ENCODE measurements at places on chromosomes 3 and 15.

GRCh38 chr15:43274136-43274535 lies 7.4 kb upstream of the TGM5 start:
- no peak for DNase-seq

DNA sequence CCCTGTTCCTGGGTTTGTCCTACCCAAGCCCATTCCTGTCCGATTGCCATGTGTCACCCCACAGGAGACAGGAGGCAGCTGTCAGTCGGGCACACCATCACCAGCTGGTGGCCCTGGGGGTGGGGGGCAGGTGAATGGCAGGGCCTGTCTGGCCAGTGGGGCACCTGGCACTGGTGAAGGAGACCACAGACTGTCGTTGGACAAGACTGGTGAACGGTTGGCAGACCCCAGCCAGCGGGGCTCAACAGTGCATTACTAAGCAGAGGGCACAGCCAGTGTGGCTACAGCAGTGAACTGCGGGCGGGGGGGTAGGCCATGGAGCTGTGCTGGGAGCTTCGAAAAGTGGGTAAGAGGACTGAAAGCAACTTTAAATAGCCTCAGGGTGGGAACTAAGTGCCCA lies 2.1 kb downstream of the SEMA7A start:
- no peak for DNase-seq

DNA sequence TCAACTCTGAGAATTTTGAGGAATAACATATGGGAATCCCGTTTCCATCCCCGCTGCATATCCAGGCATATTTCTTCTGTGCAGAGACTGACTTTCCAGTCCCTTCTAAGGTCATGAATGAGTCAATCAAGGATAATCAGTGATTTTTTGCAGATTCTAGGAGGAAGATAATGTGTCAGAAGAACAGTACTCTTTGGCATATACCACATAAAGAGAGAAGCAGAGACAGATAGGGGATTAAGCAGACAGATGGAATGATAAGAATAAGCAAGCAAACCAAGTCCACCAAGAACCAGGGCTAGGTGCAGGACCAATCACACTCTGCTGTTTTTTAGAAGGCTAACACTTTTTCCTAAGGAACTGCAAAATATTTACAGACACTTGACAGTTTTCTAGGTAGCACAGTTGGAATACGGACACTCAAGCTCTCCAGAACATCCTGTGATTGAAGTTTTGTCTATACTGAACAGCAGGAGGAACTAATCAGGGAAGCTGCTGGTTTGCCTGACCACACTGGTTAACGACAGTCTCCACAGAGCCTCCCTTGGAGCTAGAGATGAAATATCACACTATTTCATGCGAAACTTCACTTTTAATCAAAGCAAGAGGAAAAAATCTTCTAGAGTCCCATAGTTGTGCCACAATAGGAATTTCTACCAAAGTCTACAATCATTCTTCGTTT lies 450.0 kb upstream of the KCNMB2 start:
- DNase-seq, result no peak

DNA sequence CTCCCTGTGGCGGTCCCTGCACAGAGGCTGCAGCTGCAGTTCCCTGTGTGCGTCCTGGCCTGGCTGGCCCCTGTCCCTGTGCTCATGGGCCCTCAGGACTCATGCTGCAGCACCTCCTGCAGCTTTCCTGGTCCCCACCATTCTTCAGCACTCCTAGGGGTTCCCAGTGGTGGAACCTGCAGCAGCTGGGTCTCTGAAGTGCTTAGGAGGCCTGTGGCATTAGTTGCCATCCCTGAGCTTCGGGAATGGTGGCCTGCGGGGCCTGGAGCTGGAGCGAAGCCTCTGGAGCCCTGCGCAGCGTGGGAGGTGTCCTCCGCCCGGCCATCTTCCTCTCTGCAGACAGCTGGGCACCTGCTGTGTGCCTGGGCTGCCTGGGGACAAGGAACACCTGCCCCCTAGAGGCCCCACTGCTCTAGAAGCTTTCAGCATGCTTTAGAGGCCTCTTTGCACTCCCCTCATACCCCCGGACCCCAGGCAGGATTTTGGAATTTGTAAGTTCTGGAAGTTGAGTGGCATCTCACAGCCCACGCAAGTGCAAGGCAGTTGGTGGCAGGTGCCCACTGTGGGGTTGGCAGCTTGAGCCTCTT lies 13.1 kb downstream of the PLXNA1 start:
- DNase-seq, result no peak

DNA sequence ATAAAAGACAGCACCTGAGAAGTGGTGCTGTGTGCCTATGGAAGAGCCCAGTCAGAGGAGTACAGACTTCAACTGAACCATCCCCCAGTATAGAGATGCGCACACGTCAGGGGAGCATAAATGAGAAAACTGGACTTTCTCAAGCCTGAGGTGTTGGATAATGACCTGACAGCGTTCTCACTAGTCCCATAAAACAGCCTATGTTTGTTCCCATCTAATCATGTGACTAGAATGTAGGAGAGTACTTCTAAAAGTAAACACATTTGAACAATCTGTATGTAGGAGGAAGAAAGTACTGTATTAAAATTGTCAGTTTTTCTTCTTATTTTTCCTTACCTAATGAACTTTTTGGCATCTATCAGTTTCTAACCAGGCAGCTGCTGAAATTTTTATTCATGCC lies 498.9 kb downstream of the CNTN4 start:
- DNase-seq, result no peak

DNA sequence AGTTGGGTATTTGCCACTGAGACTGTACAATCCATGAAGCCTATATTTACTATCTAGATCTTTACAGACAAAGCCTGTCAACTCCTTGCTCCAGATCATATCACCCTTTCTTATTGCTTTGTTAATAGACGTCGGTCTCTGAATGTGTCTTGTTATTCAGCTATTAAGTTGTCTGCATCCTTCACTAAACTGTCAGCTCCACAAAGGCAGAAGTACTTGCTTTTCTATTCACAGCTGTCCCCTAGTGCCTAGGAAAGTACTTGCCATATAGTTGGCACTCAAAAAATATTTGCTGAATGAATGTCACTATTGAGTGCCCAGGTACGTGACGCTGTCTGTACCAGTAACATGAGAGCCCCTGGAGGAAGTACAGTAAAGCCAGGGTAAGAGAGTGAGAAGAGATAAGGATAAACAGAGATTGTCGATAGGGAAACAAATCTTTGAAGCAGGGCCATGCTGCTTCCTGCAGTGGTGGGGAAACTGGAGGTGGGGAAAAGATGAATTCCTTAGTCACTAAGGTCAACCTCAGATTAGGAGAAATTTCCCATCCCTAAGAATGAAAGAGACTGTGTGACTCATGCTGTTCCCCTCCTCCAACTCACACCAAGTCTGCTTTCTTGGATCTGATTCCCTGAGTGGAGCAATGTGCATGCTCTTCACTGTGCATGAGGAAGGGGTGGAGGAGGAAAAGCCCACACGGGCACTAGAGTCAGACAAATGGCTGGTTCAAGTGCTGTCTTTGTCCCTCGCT lies 36.3 kb downstream of the PRICKLE2 start:
- DNase-seq, result no peak

- DNase-seq, result no peak
These were observed 14.5 kb downstream of the ZNF609 start for GRCh38 chr15:64474846-64475245.

GRCh38 chr3:14440168-14440518 lies 37.7 kb downstream of the SLC6A6 start:
- no peak for DNase-seq

GRCh38 chr15:23035964-23036566 lies 3.3 kb downstream of the TUBGCP5 start:
- peak; percentile 27 for DNase-seq

GRCh38 chr3:59481776-59482400 lies 432.1 kb upstream of the CFAP20DC start:
- DNase-seq, result no peak

DNA sequence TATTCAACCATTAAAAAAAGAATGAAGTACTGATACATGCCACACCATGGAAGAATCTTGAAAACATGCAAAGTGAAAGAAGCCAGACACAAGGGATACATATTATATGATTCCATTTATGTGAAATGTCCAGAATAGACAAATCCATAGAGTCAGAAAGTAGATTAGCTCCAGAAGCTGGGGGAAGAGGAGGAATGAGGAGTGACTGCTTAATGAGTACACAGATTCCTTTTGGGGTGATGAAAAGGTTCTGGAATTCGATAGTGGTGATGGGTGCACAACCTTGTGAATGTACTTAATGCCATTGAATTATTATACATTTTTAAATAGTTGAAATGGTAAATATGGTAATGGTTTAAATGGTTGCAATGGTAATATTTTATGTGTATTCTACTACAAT lies 90.6 kb upstream of the SPATA12 start:
- no peak for DNase-seq

GRCh38 chr3:39124876-39125840 lies 17.7 kb downstream of the TTC21A start:
- DNase-seq, result no peak
